Activated CD4-positive, alpha-beta T cell treated with anti-CD3 and anti-CD28 coated beads, Interleukin-2, Interleukin-4, amounts not matched to agents 100 ng/mL and 50 ng/mL, durations not matched to agents 16 hours and 8 hours (primary cell): ENCODE measurements at places on chromosomes 3 and 15.

- no peak for DNase-seq
Observed at GRCh38 chr3:194399166-194399565, at the start of gene GP5. Gene GP5 (minus strand): TSS chr3:194399266. CDS start chr3:194398282, 984 bp downstream.

DNA sequence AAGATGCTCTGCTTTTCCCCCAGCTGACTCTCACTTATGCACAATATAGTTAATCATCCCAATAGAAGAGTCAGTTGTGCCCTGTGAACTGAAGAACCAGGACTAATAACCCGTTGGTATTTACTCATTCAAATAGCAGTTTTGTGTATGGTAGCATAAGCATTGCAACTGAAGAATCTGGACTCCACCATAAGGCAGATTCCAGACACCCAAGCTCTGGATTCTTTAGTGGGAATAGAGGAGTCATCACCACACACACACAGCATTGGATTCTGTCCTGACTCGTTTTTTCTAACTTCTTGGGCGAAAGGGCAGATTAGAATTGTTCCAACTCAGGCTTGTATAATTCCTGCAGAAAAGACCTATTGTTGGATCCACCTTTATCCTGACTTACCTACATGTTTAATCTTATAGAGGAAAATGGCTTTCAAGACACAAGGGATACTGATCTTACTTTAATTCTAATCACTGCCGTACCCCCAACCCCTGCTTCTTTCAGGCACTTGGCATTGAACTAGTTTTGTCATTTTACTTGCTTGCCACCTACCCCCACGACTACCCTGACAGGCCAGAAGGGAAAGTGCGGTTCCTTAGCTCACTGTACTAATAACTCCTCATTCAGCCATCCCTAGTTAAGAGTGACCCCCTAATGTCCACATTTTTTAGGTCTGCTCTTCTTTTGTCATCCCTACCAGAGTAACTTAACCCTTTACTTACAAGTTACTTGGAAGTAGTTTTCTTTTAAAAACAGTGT, 42.3 kb downstream of the NKIRAS1 start:
- no peak for DNase-seq

DNA sequence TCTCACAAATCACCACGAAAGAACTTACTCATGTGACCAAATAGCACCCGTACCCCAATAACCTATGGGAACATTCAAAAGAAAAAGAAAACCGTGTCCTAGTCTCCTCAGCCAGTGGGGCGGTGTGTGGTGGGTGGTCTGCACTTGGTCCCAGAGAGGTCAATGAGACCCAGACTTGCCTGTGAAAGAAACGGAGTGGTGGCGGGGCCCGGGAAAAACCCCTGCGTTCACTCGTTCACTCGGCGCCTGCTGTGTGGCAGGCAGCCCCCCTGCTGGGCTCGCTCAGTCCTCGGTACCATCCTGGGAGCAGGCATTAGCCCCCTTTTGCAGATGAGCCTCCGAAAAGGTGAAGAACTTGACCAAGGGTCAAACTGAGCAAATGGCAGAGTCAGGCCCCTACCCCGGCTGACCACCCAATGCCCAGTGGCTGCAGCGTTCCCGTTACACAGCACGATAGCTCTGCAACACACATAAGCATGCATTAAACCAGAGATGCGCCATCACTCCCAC, 36.0 kb downstream of the ZDHHC19 start:
- DNase-seq = no peak

- no peak for DNase-seq
Observed at GRCh38 chr3:10693457-10693856, 122.6 kb upstream of the SLC6A11 start.

DNA sequence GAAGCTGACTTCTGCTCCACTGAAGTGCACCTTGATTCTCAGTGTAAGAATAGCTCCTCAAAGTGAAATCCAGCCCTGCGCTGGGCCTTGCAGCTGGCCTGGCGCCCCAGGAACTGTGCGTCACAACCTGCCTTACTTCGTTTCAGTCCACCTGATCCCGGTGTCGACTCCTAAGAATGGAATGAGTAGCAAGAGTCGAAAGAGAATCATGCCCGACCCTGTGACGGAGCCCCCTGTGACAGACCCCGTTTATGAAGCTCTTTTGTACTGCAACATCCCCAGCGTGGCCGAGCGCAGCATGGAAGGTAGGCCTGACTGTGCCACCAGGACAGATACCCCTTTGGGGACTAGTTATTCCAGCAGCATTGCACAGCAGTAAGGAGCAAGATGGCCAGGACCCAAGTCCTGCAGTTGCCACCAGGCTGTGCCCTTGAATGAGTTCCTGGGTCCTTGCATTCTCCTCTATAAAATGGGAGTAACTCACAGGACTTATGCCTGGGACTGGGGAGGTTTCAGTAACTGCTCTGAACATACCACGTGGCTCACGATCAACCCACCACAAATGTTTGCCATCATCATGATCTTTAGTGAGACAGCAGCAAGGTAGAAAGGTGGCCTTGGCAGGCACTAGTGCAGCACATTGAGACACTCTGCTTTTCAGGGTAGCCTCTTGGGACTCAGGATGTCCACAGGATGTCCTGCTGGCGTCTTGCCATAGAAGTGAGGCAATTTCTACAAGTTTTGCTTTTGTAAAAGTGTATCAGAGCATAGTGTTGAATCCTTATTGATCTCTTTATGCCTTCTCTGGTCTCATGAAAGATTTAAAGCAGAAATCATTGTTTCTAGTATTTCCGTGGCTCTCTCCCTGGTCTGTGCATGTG, 46.8 kb downstream of the PXYLP1 start:
- no peak for DNase-seq

DNA sequence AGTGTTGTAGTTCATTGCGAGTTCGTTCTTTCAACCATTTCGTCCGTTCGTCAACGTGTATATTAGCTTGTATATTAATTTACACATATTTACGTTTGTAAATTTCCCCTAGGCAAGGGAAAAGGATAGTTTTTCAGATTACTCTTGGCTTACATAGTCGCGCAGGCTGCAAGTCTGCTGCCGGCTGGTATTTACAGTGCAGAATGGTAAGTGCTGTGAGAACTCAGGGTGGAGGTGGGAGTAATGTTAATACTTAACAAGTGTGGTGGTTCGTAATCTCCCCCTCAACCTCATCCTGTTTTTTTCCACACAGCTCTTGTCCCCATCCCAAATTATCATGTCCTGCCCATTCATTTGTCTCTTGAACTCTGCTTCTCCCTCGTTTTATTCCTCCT, 766 bp downstream of the FAM98B start:
- no peak for DNase-seq

DNA sequence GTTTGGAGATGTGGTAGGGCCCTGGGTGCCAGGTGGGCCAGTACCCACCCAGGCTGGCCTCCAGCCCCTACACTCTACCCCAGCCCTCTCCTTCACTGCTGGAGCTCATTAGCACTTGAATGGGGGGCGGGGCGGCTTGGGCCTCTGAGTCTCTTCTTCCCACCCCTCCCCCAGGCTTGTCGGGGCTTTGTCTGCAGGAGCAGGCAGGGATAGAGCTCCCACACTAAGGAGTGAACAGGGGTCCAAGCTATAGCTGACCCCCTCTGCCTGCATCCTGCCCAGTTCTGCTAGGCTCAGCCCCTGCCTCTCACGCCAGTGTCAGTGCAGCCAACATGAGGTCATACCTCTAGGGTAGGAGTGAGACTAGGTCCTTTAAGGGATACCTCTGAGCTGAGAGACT, 5.2 kb downstream of the GNAI2 start:
- no peak for DNase-seq
